Activated CD8-positive, alpha-beta memory T cell treated with anti-CD3 and anti-CD28 coated beads, Interleukin-2, amount 50 U/mL, for 4 hours (primary cell): ENCODE measurements at places on chromosomes 16 and 17.

GRCh38 chr16:85259832-85260167, 147.5 kb upstream of the CIBAR2 start:
- no peak for DNase-seq

GRCh38 chr16:14205666-14206065, 134.5 kb downstream of the MRTFB start:
- DNase-seq: no peak

DNA sequence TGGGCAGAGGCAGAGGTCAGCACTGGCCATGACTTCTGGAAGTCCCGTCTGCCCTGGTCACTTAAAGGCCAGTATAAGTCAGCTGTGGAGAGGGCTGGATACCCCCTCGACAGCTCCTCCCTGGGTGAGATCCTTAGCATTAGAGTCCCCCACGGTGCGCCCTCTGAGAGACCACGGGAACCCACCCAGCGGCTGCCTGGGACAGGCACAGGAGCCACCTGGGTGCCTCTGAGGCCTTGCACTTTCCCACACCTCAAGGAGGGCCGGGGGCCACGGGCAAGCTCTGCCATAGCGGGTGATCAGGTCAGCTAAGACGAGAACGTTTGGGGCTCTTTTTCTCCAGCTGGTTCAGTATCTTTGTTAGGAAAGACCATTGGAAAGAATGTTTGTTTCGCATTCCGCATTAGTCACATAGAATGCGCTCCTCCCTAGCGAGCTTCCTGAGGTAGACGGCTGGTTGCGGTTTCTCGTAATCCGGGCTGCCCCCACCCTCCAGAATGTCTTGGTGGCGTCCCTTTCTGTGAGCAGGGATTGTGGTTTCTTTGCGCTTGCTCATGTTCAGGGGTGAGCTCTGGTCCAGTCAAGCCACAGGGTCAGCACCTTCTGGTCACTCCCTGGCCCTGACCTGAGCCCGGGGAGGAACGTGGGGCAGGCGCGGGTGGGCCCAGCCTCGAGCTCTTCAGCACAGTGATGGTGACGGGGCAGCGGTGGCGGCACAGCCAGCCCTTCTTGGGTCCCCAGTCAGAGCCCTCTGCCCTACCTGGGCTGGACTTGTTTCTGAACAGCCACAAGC, 25.2 kb downstream of the NME3 start:
- no peak for DNase-seq

GRCh38 chr17:42127414-42127813, 4.8 kb downstream of the HSPB9 start:
- DNase-seq: no peak

- no peak for DNase-seq
Observed at GRCh38 chr17:76497979-76498875, 3.0 kb downstream of the RHBDF2 start.

DNA sequence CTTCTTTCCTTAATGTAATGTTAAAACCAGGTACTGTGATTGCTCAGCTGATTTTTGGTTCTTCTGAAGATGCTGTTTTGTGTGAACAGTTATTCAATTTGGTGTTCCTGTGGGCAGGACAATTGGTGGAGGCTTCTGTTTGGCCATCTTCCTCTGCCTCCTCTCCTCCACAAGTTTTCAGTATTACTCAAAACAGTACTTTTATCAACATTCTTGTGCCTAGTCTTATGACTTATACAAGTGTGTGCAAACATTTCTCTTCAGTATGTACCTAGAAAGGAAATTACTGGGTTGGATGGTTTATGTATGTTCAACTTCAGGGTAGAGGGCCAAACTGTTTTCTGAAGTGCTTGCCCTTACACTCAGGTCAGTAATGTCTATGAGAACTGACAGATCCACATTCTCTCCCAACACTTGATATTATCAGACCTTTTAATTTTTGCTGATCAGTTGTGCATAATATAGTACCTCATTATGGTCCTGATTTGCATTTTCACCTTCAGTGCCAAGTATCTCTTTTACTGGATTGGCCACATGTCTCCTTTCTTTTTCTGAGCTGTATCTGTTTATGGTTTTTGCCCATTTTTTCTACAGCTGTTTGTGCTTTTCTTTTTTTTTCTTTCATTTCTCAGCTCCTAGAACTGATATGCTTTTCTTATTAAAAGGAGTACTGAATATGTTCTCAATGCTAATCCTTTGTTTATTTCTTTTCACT, 50.9 kb downstream of the ERCC4 start:
- DNase-seq: no peak

GRCh38 chr17:61200339-61200715, 199.3 kb upstream of the TBX2 start:
- no peak for DNase-seq

DNA sequence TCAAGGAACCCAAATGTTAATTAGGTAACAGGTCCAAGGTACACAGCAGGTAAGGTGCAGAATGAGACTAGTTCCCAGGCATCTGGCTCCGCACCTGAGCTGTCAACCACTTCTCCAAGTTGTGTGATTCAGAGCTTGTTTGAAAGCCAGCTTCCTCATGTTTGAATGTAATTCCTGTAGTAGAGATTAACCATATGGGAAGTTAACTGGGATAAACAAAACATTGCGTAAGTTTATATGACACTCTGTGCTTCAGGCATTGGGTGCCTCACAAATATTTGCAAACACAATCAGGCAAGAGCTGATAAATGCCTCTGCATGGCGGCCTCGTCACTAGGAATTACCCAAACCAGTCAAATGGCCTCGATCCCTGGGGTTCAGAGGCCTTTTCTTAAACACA, 27.9 kb upstream of the CPHXL start:
- DNase-seq: no peak

GRCh38 chr16:21301168-21301894, 23.2 kb upstream of the CRYM start:
- peak; percentile 21 for DNase-seq

GRCh38 chr17:13885550-13885949, 183.8 kb upstream of the COX10 start:
- DNase-seq: no peak

- no peak for DNase-seq
Observed at GRCh38 chr16:87842209-87842869, 27.0 kb downstream of the SLC7A5 start.

GRCh38 chr17:46118964-46119363, 74.3 kb downstream of the KANSL1 start:
- no peak for DNase-seq

DNA sequence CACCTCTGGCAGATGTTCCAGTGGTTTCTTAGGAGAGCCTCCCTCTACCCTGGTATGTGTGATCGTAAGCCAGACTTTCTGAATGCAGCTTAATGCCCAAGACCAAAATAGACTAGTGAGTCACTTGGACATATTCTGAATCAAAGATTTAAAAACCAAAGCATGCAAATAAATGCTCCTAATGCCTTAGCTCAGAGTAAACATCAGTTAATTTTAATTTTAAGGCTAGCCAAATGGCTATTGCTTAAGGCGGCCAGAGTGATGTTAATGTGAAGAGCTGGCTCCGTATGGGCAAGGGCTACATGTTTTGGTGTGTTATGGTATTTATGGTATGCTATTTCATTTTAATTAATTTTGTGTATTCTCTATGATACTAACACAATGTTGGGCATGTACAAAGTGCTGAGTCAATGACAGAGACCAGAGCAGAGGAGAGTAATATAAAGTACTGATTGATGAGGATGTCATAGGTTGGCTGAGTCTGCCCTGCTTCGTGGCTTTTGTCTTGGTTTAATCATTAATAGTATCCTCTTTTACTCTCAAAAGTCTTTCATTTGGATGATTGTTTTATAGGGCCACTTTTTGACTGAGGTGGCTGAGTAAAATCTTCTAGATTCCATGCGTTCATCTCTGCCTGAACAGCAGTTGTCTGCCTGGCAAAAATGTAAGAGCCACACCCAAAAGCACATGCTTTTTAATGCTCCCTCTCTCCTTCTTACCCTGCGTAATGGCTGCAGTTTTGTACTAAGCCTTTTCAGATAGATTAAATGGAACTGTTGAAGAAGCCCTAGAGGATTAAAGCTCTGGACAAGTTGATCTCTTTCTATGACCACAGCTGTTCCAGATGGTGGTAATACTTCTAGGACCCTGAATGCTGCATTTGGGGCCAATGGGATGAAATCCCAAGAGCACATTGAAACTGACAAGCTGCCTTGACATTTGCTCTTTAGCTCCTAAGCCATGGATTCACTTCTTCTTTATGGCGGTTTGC, 59.6 kb downstream of the MAP2K6 start:
- DNase-seq: no peak

DNA sequence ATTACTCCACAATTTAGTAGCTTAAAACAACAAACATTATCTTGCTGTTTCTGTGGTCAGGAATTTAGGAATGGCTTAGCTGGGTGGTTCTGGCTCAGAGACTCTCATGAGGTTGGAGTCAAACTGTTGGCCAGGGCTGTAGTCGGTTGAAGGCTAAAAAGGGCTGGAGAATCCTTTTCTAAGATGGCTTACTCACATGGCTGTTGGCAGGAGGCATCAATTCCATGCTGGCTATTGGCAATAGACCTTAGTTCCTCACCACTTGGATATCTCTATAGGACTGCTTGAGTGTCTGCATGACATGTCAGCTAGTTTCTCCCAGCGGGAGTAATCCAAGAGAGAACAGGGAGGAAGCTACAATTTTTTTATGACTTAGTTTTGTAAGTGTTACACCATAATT, 6.6 kb upstream of the EFCAB13 start:
- DNase-seq: no peak

DNA sequence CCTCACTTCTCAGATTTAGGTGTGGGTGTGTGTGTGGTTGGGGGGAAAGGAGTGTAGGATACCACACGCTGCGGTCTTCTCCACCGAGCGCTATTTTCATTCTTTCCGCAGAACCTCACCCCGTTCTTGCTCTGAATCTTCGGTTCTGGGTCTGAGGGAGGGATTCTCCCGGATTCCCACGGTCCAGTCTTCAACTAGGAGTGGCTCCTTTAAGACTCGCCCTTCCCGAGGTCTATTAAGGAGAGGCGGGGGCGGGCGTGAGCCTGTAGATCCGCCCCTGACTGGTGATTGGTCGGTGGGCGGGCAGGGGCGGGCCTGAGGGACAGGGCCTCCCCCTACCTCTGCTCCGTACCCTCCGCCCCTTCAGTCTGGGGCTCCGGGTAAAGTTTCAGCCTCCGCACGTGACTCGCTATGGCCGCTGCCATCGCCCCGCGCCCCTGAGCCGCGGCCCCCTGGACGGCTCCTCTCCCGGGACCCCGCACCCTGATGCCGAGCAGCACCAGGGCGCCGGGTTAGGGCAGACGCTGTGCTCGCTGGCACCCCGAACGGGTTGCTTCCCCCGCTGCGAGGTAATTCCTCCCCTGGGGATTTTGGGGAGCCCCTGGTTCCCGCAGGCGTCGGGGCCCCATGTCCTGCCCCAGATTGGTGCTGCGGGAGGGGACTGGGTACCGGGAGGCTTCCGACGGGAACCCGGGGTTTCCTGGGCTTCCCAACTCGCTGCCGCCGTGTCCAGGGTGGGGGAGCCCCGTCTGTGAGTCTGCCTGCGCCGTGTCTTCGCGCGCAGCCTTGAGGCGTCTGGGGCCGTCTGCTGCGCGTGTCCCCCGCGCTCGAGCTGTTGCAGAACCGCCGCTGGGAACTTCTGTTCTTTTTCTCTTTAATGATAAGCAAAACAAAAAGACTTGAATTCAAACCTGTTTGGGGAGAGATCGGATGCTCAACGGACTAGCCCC, 9.2 kb downstream of the RARA start:
- DNase-seq: peak; percentile 88

- no peak for DNase-seq
Observed at GRCh38 chr17:30292286-30292858, 628 bp upstream of the BLMH start.

GRCh38 chr17:77613218-77613617, 345.3 kb upstream of the TNRC6C start:
- no peak for DNase-seq

GRCh38 chr16:75460446-75460845, 4.0 kb downstream of the TMEM170A start:
- no peak for DNase-seq

- DNase-seq: no peak
Observed at GRCh38 chr17:20278805-20279204, 188.5 kb downstream of the LGALS9B start.

DNA sequence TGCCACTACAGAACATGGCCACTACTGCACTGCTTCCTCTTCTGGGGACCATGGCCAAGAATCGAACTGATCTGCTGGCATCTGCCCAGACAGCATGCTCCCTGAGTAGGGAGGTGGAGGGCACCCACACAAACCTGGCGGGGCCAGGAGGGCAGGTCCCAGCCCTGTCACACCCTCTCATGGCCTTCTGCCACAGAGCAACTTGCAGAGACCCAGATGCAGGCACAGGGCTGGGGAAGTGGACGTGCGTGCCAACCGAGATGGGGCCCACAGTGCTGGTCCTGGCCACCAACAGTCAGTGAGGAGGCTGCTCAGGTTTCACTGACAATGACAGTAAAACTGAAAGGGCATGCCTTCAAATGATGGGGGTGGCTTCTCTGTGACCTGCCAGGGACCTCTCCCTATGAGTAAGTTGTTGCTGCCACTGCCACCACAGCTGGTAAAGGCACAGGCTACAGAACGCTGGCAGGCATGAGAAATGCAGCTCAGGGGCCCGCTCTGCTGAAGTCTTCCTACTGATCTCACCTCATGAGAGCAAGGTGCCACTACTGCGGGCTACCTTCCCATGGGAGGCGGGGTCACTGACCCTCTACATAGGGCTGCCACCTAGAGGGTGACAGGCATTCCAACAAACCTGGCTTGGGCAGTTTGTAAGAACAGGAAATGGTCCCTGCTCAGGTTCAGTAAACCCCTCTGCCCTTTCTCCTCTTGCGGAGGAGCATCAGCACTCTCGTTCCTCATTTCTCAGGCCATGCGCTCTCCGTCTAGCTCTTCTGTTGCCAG, 15.5 kb downstream of the HIC1 start:
- no peak for DNase-seq

DNA sequence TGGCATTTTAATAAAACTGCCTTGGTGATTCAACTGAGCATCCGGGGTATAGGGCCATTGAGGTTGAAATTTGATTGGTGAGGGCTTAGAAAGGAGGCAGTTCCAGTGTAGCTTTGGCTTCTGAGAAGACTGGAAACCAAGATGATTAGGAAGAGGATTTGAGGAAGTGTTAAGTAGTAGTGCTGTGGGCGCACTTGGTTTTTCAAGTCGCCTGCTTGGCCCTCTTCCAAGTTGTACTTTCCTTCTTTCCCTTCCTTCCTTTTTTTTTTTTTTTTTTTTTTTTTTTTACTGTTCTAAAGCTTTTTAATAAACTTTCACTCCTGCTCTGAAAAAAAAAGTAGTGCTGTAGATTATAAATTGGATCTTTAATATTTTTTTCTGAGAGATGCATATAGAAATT, 320.5 kb downstream of the UTP18 start:
- DNase-seq: no peak
